ENCODE measurements at places on chromosomes 1 and 21.
A peak's percentile ranks its signal among the peaks of the same experiment; 100 is the strongest.

DNA sequence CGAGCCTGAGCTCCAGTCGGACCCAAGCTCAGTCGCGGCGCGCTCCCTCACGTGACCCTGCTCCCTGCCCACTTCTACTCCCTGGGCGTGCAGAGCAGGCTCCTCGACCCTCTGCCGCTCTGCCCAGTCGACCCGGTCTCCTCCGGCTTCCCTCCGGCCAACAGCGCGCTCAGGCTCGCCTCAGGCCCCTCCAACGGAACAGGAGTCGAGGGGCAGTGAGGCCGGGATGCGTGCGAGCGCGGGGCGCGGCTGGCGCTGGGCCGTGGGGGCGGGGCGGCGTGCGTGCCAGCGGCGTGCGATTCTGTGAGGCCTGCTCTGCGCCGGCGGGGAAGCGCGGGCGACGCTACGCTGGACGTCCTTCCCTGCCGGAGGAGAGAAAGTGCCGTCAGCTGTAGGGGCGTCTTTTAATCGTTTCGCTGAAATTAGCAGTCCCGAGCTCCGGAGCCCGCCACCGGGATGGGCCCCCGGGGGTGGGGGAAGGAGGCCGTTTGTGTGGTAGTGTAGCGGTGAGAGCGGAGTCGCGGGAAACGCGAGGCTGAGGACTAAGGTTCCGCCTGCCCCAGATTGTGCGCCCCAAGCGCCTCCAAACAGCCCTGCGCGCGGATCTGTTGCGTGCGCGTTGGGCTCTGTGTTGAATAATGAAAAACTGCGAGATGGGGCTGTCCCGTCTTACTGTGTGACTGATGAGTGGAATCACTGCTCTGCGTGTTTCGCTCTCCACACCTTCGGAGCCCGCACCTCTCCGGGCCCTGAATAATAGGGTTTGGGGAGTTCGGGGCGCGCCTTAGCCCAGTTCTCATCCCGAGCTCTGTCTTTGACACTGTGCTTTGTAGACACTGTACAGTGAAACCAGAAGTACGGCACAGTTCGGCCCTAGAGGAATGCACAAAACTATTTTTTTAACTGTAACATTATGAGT, at the start of gene ACBD6:
Gene ACBD6 (minus strand): TSS at position 217 of the 919 bp plus-strand sequence. CDS start 311 bp downstream, outside the sequence.
- peak; percentile 81 for DNase-seq

- no peak for DNase-seq
These were observed 7.1 kb upstream of the PHLDA3 start for GRCh38 chr1:201475915-201476669.

- no peak for DNase-seq
These were observed 2.8 kb upstream of the LSM10 start for GRCh38 chr1:36400514-36400824.

DNA sequence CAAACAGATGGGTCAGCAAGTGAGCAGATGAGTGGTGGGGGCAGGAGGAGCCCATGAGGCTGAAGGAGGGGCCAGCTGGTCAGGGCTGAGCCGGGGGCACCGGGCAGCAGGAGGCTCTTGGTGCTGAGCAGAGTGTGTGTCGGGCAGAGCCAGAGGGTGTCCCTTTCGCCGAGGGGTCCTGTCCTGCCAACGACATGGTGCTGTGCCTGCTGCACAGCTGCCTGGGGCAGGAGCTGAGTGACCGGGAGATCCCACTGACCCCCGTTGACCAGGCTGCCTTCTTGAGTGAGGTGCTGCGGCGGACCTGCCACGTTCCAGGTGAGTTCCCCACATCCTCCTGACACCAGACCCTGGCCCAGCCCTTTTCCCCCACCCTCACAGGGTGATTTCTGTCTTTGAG, 27.5 kb downstream of the HYI start:
- DNase-seq, result no peak

- DNase-seq, result no peak
These were observed 157.8 kb downstream of the VPS13D start for GRCh38 chr1:12387641-12388040.

DNA sequence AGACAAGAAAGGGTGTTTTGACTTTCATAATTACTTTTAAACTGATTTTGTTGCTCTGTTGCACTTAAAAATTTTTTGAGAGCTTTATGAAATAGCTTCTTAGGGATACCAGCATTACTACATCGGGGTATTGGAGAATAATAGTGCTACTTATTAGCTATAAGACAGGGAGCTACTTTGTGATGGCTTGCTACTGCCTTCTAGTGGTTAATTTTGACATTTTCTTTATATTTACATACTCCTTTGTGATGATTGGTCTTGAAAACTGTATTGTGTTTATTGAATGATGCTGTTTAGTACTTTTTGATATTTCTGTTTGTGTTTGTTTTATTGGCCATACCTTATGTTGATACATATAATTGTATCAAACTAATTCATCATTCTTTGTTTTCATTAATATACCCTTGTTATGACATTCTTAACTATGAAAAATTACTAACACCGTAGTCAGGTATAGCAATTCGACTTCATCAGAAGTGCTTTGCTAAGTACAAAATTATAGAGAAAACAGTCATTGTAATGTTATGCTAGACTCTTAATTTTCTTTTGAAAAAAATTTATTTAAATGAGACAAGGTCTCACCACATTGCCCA, 85.5 kb downstream of the CLIC4 start:
- DNase-seq, result peak; percentile 31

- DNase-seq, result no peak
These were observed 128.9 kb downstream of the SIK1 start for GRCh38 chr21:43297989-43298388.

- DNase-seq, result peak; percentile 74
These were observed 82.9 kb downstream of the SSBP3 start for GRCh38 chr1:54323324-54323739.

- DNase-seq, result no peak
These were observed 168.6 kb downstream of the HIVEP3 start for GRCh38 chr1:41749991-41750745.

GRCh38 chr1:209549443-209550205, 33.9 kb upstream of the CAMK1G start:
- no peak for DNase-seq

DNA sequence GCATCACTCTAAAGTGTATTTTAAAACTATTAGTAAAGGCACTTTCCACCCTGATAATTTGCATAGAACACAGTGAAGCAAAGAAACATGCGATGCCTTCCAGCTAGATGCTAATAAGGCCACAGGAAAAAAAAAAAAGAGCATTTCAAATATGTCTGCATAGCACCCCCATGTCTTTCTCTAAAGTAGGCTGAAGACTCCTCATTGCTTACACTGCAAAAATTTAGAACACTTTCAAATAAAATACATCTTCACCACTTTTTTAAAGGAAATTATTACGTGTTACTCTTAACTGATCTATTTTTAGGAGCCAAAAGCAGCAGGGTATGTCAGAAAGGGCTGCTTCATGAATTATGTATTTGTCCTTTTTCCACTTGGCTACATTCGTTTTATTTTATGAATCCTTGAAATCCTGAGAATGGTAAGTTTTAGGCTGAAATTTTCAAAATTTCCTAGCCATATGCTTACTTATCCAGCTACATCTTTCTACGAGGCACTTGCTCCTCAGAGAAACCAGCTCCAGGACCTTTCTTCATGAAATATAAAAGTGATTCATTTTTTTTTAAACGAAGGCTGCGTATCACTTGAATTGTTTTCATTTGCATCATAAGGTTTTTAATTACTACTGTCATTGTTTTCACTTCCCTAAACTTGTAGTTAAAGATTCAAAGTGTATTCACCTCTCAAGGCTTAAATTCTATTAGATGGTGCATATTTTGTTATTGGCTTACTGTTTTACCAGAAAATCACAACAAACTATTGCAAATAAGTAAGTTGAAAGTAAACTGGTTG, 513.0 kb downstream of the PTPRC start:
- DNase-seq, result no peak

DNA sequence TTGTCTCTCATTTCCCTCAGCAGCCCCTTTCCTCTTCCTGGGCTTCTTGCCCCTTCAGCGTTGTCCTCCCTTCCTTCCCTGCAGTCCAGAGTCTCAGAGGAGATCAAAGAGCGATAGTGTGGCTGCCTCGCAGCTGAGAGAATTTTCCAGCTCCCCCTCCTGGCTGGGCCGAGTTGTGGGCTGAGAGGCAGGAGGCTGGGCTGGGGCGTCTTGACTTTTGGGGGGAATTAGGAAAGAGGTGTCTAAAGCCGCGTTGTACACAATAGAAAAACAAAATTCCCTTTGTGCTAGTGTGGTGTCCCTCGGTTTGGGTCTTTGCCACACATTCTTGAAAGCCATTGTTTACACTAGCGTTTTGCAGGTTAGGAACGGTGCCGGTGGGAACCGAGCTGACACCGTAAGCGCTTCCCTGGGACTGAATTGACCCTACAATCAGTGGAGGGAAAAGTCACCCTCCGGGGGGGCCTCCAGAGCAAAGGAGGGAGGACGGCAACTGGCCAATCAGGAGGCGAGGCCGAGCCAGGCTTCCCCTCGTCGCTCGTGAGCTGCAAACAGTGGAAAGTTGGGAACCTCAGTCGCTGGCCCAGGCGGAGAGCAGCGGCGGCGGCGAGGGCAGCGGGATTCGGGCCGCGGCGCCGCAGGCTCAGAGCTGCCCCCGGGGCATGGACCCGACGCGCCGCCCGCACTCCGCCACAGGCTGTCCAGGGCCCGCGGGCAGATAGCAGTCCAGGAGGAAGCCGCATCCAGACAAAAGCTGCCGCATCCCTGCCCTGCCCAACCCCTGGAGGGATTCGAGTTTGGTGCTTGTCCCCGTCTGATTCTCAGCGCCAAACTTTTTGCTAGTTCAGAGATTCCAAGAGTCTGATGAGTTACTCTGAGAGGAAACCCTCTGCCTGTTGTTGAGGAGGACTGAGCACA, at the start of gene HMCN1:
Gene HMCN1 (plus strand): TSS at position 574 of the 918 bp plus-strand sequence. CDS start 389 bp downstream, outside the sequence.
- DNase-seq, result peak; percentile 43

- peak; percentile 40 for DNase-seq
These were observed 7.8 kb downstream of the ABCD3 start for GRCh38 chr1:94425821-94426484.

DNA sequence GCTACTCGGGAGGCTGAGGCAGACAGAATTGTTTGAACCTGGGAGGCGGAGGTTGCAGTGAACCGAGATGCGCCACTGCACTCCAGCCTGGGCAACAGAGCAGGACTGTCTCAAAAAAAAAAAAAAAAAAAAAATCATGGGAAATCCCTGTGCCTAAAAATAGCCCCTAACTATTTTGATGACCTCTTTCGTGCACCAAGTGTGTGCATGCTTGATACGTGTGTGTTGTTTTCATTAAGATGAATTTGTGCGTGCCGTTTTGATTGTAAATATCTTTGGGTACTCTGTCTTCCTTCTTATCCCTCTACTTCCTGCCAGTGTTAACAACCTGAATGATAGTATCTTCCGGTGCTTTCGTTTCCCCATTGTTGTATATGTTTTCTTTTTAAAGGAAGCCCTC, 9.8 kb downstream of the CACYBP start:
- no peak for DNase-seq

DNA sequence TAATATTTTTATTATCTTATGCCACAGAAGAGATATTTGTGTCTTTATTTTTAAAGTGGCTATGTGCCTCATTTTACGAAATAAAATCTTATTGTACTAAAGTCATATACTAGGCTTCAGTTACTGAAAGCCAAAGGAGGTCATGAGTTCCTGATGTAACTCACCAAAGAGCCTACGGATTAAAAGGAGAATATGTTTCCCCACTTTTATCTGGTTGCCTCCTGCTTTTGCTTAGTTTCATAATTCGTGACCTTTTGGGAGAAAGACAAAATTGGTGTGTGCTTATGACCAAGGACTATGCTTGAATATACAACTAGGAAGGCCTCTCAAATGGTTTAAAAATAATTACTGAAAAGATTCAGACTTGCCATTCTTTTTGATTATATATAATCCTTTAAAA, 18.2 kb upstream of the AHCTF1 start:
- no peak for DNase-seq

- DNase-seq, result no peak
These were observed 18.7 kb upstream of the F5 start for GRCh38 chr1:169604781-169605560.

GRCh38 chr21:39014747-39015146, 168.5 kb downstream of the PSMG1 start:
- DNase-seq, result no peak

- DNase-seq, result no peak
These were observed 46.8 kb downstream of the COL18A1 start for GRCh38 chr21:45451771-45452182.

DNA sequence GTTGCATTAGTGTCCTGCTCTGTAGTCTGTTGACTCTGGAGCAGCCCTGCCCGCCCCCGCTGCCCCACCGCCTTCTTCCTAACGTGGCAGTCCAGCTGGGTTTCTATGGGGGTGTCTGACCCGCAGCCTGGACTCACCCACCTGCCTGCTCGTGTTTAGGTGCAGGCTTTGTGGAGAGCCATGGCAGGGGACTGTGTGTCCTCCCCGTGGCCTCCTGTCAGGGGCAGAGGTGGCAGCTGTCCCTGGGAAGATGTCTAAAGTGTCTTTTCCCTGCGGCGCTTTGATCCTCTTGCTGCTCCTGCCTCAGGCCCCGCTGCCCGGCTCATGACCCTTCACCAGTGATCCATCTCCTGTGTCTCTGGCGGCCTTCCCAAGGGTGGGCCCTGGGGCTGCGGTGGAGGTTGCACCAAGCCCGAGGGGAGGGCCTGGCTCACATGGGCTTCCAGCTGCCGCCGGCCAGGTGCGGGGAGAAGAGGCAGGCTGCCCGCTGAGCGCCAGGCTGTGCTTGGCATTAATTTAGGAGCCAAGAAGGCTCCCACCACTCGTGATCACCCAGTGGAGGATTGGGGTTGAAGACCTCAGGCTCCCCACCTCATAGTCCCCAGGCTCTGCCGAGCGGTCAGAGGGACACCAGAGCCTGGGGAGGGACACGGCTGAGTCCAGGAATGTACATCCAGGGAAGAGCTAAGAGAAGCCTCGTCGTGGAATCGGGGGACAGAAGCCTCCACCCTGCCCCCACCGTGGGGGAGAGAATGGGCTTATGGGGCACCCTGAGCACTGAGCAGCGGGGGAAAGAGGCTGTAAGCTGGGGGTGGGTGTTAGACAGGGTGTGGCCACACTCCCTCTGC, 44.1 kb downstream of the COL18A1 start:
- DNase-seq, result no peak

GRCh38 chr1:195617106-195617505, 991.1 kb downstream of the KCNT2 start:
- no peak for DNase-seq

- DNase-seq, result no peak
These were observed 55.7 kb downstream of the GIPC2 start for GRCh38 chr1:78101514-78101913.

DNA sequence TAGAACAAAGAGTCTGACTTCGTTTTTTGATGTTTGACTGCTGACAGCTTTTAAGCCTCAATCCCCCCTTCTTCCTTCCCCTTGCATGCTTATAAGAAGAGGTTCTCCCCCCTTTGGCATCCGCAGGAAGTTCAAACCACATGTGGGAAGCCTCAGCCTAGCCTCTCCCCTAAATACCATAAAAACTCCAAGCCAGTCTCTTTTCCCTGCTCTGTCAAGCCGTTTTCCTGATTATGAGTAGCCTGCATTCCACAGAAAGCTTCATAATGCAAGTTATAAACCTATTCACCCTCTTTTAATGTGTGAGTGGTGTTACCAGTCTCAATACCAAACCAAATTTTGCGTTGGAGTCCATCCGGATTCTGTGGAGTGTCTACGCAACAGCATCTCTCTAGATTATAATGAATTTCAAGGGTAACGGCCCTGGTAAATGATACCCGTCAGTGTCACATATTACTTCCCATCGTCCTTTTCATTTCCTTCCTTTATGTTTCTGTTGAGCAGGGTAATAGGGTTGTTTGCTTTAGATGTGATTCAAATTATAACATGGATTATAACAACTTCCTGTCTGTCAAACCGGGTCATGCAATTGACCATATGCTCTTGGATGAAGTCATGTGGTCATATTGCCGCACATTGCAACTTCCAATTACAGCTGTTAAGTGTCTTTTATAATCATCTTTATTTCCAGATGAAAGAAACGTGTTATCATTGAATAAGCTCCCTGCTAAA, 717.5 kb downstream of the RWDD3 start:
- DNase-seq, result no peak

- no peak for DNase-seq
These were observed 64.0 kb downstream of the MEGF6 start for GRCh38 chr1:3547055-3548005.
